ENCODE measurements at places on chromosomes 2 and 18.

- DNase-seq: no peak
Measured at GRCh38 chr2:106573773-106574172, 86.6 kb downstream of the CD8B2 start.

DNA sequence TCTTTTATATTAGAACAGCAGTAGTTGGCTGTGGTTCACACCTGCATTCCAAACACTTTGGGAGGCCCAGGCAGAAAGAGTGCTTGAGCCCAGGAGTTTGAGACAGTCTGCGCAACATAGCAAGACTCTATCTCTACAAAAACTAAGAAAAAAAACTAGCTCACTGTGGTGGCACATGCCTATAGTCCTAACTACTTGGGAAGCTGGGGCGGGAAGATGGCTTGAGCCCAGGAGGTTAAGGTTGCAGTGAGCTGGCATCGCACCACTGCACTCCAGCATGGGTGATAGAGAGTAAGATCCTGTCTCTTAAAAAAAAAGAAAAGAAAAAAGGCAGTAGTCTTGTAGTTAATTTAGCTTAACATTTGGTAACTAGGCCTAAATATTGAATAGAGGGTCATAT is 136.6 kb downstream of the AGPS start:
- DNase-seq: no peak

DNA sequence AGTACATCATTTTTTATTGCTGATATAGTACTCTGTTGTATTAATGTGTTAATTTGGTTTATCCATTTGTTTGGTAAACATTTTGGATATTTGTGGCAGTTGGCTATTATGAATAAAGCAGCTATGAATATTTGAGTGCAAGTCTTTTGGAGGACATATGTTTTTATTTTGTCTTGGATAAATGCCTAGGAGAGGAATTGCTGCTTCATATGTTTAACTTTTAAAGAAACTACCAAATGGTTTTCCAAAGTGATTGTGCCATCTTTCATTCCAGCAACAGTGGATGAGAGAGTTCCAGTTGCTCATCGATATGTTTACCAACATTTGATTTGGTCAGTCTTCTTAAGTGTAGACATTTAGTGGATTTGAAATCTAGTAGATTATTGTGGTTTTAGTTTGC is 51.8 kb downstream of the MERTK start:
- DNase-seq: no peak

- DNase-seq: no peak
Measured at GRCh38 chr2:171595896-171596295, 73.6 kb downstream of the CYBRD1 start.

- no peak for DNase-seq
Measured at GRCh38 chr18:58828399-58829121, 36.1 kb upstream of the ZNF532 start.

GRCh38 chr2:3751251-3751650 is 47.9 kb downstream of the DCDC2C start:
- DNase-seq: no peak

- DNase-seq: no peak
Measured at GRCh38 chr18:13265008-13265910, 46.7 kb downstream of the LDLRAD4 start.

GRCh38 chr18:13246591-13246990 is 28.0 kb downstream of the LDLRAD4 start:
- DNase-seq: no peak

DNA sequence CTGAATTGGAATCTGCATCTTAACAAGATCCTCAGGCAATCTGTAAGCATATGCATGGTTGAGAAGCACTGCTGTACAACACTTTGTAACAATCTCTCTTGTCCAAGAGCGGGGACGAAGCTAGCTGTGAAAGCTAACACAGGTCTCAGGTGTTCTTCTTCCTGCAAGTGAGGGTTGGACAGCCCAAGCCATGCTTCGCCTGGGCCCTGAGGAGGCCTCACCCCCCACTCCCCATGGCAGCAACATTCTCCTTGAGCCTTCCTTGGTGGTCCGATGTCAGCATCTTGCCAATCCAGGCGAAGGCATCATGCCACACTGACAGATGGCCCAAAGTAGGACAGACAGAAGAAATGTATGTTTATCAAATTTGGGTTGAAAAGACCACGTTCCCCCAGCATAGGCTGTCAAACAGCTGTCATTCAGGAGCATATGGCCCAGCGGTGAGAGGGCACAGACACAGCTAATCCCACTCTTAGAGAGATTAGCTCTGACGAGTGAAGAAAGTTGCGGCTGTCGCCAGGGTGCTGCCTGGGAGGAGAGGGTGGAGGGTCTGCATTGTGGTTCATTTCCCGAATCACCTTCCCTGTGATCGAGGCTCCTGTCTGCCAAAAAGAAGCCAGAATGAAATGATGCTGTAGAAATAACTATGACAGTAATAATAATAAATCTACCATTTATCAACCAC is 344.7 kb downstream of the MYCN start:
- no peak for DNase-seq

- no peak for DNase-seq
Measured at GRCh38 chr18:49045585-49045984, 94.8 kb upstream of the SMAD7 start.

DNA sequence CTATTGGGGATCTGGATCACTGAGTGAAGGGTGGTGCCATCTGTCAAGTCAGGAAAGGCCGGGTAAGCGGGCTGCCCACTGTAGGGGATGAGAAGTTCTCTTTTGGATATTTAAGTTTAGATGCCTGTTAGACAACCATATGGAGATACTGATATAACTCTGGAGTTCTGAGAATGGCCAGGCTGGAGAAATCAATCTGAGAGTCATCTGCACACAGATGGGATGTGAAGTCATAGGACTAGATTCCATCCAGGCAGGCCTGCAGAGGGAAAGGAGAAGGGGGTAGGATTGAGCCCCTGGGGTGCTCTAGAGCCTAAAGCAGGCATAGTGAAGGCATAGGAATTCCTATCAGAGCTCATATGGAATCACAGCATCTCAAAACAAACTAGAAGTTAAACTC is 30.1 kb downstream of the SPRED2 start:
- no peak for DNase-seq

DNA sequence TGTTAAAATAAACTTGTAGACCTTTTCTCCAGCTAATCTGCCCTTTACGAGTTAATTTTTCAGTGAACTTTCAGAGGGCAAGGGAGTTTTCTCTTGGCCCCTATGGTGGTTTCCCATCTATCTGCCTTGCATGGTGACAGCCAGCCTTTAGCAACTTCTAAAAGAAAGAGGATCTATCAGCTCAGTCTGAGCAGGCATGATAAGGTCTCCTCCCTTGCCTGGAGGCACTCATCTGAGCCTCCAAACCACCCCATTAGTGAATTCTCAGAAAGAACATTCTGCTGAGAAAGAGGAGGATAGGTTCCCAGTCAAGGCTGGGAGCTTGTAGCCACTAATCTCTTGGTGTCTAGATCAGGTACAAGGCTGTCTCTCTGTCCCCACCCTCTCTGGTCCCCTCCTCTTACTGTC is 10.7 kb upstream of the GYPC start:
- DNase-seq: no peak

- no peak for DNase-seq
Measured at GRCh38 chr2:232482301-232483238, 5.1 kb downstream of the ECEL1 start.

GRCh38 chr18:79792096-79792987 is 5.4 kb upstream of the KCNG2 start:
- no peak for DNase-seq

DNA sequence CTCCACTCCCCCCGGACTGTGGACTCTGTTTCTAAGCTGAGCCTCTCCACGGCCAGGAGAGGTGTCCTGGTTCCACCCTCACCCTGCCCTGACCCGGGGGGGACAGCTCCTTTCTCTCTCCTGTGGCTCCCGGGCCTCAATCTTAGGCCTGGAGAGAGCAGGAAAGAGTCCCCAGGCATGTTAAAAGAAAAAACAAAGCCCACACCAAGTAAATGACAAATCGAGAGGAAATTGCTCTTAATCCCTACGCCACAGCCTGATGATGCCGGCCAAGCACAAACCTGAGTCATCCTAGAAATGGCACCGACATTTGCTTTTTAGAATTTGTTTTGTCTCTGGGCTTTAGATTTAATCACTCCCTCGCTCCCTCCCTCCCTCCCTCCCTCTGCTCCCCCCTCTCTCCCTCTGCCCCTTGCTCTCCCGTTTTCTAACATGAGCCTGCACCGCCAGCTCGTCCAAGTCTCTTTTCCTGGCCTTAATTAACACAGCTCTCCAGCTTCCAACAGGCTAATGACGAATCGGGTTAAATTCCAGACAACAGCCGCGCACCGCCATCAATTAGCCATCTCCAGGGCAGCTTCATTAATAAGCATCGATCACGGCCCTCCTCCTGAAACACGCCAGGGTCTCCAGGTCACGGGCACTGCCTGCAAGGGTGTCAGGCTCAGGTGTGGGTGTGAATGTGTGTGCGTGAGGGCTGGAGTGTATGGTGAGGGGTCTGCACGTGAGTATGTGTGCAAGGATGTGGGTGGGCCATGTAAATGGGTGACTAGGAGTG is 230.8 kb downstream of the CELF4 start:
- DNase-seq: no peak

GRCh38 chr18:58865033-58865590 is 435 bp downstream of the ZNF532 start:
- no peak for DNase-seq

- no peak for DNase-seq
Measured at GRCh38 chr2:19158896-19159295, 199.5 kb downstream of the OSR1 start.

GRCh38 chr2:241904791-241905710 is 35.5 kb downstream of the RTP5 start:
- DNase-seq: no peak

DNA sequence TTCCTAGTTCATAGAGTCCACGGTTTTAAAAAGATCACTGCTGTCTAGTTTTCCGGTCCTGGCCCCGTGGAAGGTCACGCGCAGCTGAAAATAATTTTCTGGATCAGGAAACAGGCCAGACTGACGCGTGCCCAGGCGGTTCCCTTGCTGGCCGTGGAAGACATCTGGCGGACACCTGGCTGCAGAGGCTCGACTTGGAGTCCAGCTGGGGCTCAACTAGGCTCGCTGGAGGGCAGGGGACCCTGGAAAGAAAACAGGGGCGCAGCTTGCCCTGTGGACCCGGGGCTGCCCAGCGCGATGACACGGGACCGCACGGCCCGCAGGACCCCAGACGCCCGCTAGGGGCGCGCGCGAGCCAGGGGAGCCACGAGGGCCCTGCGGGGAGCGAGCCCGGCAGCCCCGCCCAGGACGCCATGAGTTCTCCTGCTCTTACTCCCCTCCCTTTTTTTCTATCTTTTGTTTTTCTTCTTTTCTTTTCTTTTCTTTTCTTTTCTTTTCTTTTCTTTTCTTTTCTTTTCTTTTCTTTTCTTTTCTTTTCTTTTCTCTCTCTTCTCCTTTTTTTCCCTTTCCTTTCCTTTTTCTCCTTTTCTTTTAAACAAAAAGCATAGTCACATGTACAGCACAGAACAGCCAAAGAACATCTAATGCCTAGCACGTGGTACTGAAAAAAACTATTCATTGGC is 43.2 kb upstream of the UBE2F start:
- DNase-seq: peak; percentile 80

DNA sequence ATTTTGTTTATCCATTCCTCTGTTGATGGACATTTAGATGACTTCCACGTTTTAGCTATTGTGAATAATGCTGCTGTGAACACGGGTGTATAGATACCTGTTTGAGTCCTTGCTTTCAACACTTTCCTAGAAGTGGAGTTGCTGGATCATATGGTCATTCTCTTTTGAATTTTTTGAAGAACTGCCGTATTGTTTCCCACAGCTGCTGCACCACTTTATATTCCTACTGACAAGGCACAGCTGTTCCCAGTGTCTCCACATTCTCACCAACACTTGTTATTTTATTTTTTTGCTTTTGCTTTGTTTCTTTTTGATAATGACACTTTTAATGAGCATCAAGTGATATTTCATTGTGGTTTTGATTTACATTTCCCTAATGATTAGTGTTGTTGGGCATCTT is 41.4 kb upstream of the KCNJ13 start:
- no peak for DNase-seq

DNA sequence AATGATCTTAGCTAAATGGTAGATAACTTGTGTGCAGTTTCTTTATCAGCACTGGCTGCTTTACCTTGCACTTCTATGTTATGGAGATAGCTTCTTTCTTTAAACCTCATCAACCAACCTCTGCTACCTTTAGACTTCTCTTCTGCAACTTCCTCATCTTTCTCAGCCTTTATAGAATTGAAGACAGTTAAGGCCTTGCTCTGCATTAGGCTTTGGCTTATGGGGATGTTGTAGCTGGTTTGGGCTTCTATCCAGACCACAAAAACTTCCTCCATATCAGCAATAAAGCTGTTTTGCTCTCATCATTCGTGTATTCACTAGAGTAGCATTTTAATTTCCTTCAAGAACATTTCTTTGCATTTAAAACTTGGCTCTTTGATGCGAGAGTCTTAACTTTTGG is 123.7 kb downstream of the PIK3C3 start:
- no peak for DNase-seq

DNA sequence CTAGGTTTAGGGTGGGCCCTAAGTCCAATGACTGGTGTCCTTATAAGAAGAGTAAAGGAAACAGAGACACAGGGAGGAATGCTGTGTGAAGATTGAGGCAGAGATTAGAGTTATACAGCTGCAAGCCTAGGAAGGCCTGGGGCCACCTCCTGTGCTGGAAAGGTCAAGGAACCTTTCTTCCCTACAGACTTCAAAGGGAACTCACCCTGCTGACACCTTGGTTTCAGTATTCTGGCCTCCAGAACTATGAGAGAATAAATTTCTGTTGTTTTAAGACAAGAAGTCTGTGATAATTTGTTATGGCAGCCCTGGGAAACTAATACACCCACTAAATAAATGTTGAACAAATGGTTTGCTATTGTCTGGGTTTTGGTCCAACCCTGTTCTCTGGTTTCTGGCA is 102.3 kb upstream of the NEUROD1 start:
- DNase-seq: no peak

- no peak for DNase-seq
Measured at GRCh38 chr2:153213022-153213421, 265.5 kb downstream of the RPRM start.

GRCh38 chr2:160010361-160011145 is 51.9 kb downstream of the PLA2R1 start:
- DNase-seq: no peak

GRCh38 chr2:45001869-45002385 is 7.3 kb downstream of the SIX2 start:
- DNase-seq: no peak

DNA sequence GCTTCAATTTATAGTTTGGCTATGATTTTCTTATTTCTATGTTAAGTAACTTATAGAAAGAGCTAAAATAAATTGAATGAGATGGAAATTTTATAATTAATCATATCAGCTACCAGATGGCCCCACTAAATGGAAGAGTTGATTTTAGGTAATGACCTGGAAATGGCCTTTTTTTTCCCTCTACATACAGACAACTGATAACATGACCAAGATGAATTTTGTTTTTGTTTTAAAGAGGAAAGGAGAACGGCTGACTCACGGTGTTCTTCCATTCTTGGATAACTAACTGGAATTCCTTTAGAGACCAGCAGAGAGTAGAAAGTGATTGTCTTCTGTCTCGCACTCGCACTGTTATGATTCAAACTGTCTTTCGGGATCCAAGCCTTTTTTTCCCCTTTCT is 91.0 kb downstream of the TMEM185B start:
- no peak for DNase-seq

DNA sequence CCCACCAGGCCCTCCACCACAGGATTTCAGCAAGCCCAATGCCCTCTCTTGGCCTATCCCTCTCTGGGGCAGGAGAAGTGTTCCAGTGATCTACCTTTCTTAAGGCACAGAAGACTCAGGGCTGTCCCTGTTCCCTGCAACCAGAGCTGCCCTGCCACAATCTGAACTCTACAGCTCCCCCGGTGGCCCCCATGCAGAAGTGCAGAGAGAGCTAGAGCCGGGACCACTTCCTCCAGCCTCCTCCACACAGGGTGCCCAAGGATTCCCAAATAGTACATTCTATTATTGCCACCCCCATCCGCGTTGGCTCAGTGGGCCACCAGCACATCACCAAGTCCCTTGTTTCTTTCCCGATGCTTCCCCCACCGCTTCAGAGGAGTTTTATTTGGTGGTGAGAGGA is 114.8 kb upstream of the PTPRM start:
- no peak for DNase-seq

Data from activated naive CD4-positive, alpha-beta T cell treated with anti-CD3 and anti-CD28 coated beads, Interleukin-2, amount 10 ng/mL, durations not matched to agents 7 days and 5 days (primary cell).